ENCODE measurements at places on chromosomes 6 and 20.

DNA sequence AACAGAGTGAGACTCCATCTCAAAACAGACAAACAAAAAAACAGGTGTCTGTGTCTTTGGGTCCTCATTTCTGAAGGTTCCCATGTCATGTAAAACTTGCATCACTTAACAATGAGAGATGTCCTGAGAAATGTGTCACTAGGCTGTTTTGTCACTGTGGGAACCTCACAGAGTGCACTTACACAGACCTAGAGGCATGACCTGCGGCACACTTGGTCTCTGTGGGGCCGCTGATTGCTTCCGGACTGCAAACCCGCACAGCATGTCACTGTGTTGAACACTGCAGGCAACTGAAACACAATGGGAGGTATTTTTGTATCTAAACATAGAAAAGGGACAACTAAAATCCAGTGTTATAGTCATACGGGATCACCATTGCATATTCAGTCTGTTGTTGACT, 42.3 kb upstream of the TMEM181 start:
- H3K27ac ChIP-seq = no peak overlapping the region
- no peaks in the 10 kb centered on the region for H3K36me3 ChIP-seq
- H3K4me3 ChIP-seq = no peak overlapping the region
- DNase-seq = no peak

- no peaks in the 10 kb centered on the region for H3K27me3 ChIP-seq
- H3K4me1 ChIP-seq = peaks cover 27% of the 10 kb centered on the region
- no peak overlapping the region for H3K27ac ChIP-seq
- no peak overlapping the region for H3K4me3 ChIP-seq
These were observed 12.7 kb upstream of the TRAF3IP2 start for GRCh38 chr6:111618407-111618806.

DNA sequence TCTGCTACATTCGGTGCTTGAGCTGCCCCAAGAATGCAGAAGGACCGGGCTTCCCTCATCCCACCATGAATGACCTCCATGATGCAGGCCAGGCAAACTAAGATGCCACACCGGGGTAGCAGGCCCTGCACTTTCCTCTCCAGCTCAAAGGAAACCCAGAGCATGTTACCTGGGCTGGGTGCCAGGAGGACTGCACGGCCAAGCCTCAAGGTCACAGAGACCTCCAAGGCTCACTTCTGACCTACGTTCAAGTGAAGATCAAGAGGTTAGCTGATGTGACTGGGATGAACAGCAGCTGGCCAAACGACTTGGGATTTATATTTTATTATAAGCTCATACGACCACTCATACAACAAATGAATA, 501.8 kb downstream of the CD83 start:
- no peak overlapping the region for H3K27ac ChIP-seq
- no peaks in the 10 kb centered on the region for H3K27me3 ChIP-seq
- no peak for DNase-seq
- peaks cover 33% of the 10 kb centered on the region for H3K4me1 ChIP-seq
- no peaks in the 10 kb centered on the region for H3K36me3 ChIP-seq
- no peak overlapping the region for H3K4me3 ChIP-seq

DNA sequence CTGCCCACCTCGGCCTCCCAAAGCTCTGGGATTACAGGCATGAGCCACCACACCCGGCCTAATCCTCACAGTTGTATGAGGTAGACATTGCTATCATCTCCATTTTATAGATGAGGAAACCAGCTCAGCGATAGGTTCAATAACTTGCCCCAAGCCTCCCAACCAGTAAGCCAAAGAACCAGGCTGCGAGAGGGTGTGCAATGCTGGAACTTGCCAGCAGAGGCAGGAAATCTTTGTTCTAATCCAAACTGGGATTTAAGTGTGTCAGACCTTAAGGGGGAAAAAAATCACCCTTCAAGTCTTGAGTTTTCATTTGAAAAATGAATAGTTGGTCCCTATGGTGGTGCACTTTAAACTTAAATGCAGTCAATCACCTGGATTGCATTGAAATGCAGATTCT, 20.1 kb upstream of the RNGTT start:
- H3K4me3 ChIP-seq = no peak overlapping the region
- no peaks in the 10 kb centered on the region for H3K36me3 ChIP-seq
- peak; percentile 16 for DNase-seq
- no peak overlapping the region for H3K27ac ChIP-seq
- H3K4me1 ChIP-seq = no peaks in the 10 kb centered on the region
- no peaks in the 10 kb centered on the region for H3K27me3 ChIP-seq

DNA sequence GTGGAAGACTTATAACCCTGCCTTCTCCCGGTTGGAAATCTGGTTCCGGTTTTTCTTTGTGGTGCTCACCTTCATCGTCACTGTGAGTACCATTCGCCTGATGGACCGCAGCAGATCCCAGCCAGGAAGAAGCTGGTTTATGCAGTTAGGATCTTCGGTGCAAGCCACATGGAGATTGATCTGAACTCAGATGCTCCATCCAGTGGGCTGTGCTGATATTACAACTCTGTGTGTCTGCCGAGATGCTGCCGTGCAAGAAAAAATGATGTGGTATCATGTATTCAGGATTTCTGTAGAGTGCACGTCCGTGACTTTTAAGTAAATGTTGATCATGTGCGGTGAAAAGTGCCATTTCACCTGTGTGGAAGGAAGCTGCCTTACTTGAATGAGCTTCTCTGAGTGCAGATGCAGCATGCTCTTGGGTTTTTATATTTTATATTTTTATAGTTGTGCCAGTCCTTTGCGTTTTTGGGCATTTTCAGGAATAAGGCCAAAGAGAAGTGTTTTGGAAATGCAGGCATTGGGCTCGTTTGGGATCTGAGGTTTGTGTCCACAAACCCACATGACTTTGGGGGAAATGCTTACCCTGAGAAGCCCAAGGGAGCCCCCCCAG, 39.2 kb downstream of the DYNLT1 start:
- peak; percentile 65 for DNase-seq
- H3K36me3 ChIP-seq = peaks cover 66% of the 10 kb centered on the region

- H3K4me3 ChIP-seq = no peak overlapping the region
- no peak overlapping the region for H3K27ac ChIP-seq
- DNase-seq = no peak
- no peaks in the 10 kb centered on the region for H3K36me3 ChIP-seq
These were observed 3.0 kb downstream of the GLP1R start for GRCh38 chr6:39051399-39052122.

GRCh38 chr6:126919947-126920346, 198.5 kb upstream of the RSPO3 start:
- no peaks in the 10 kb centered on the region for H3K27me3 ChIP-seq
- no peak overlapping the region for H3K27ac ChIP-seq
- H3K4me3 ChIP-seq = no peak overlapping the region
- H3K4me1 ChIP-seq = no peaks in the 10 kb centered on the region

DNA sequence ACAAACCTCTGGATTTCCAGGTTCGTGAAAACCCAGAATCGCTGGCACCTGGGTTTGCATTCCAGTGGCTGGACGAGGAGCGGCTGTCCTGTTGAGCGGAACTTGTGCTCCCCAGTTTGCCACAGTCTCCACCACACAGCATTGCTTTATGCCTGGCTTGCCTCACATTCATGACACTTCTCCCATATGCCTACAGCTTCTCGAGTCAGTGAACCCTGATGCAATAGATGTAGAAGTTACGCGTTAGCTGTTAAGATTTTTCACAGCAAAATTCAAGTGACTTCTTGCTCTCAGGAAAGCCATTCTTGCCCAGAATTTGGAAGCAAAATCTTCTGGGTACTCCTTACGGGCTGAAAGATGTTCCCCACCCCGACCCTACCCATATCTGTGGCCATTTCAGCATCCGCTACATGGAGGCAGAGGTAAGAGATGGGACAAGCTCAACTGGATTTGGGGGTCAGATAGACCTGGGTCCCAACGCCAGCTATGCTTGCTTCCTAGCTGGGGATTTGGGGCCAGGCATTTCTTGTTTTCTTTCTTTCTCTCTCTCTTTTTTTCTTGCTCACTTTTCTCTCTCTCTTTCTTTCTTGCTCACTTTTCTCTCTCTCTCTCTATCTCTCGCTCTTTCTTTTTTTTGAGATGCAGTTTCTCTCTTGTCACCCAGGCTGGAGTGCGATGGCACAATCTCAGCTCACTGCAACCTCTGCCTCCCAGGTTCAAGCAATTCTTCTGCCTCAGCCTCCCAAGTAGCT, 12.4 kb upstream of the GDAP1L1 start:
- no peaks in the 10 kb centered on the region for H3K36me3 ChIP-seq
- H3K27ac ChIP-seq = no peak overlapping the region
- H3K27me3 ChIP-seq = no peaks in the 10 kb centered on the region
- H3K4me1 ChIP-seq = no peaks in the 10 kb centered on the region

- no peak overlapping the region for H3K27ac ChIP-seq
- DNase-seq = no peak
- H3K4me1 ChIP-seq = no peaks in the 10 kb centered on the region
- no peaks in the 10 kb centered on the region for H3K36me3 ChIP-seq
- no peak overlapping the region for H3K4me3 ChIP-seq
These were observed 140.9 kb downstream of the GRIK2 start for GRCh38 chr6:101534386-101534785.

DNA sequence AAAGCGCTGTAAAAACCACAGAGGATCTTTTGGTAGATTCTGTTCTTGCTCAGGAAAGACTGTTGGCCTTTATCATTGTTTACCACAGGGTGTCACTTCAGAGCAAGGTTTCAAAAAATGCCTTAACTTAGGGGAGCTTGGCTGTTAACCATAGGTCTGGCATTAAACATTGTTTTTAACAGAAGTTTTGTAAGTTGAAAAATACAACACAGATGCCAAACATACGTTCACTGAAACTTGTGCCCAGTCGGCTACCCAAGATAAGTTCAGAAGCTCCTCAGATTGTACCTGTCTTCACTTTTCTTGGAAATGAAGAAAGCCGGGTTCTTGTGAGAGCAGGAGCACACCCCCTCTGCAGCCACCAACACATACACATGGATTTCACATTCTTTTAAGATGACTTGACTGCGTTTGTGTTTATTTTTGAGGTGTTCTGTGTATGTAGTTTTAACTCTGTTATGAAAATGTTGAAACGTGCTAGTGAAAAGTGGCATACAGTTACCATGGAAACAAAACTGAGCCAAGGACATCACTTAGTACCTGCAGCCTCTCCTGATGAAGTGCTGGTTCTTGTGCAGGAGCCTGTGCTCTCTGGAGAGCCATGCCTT, 64.9 kb downstream of the SYCP2L start:
- no peak overlapping the region for H3K4me3 ChIP-seq
- no peaks in the 10 kb centered on the region for H3K4me1 ChIP-seq
- DNase-seq = peak; percentile 26
- no peaks in the 10 kb centered on the region for H3K27me3 ChIP-seq
- H3K27ac ChIP-seq = no peak overlapping the region

- no peaks in the 10 kb centered on the region for H3K27me3 ChIP-seq
- H3K27ac ChIP-seq = no peak overlapping the region
- no peak overlapping the region for H3K4me3 ChIP-seq
- no peaks in the 10 kb centered on the region for H3K36me3 ChIP-seq
- no peak for DNase-seq
- H3K4me1 ChIP-seq = no peaks in the 10 kb centered on the region
These were observed 84.4 kb downstream of the MAP7 start for GRCh38 chr6:136465766-136466303.

DNA sequence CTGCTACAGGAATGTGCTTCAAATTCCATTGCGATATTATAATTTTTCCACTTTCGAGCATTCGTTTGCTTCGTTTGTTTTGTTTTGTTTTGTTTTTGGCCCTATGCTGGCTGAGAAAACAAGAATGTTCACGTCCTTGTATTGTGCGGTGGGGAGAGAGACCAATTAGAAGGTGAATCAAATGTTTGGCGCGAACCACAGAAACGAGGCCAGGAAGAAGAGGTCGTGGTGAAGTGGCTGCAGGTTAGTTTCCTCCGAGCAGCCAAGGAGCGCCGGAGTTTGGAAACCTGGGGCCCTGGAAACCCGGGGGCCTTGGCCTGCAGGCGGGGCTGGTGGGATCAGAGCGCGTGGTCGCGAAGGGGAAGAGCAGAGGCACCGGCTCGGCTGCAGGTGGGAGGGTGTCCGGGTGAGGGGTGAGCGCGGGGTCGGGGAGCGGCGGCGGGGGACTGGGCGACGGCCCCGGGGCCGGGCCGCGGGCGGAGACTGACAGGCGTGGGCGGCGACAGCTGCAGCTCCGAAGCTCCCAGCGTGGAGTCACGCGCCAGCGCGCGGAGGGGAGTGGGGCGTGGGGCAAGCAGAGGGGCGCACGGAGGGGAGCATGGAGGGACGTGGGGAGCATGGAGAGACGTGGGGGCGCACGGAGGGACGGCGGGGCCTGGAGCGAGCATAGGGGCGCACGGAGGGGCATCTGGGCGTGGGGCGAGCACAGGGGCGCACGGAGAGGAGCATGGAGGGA, 141.5 kb upstream of the PDE10A start:
- no peak overlapping the region for H3K27ac ChIP-seq
- peaks cover 47% of the 10 kb centered on the region for H3K27me3 ChIP-seq
- no peaks in the 10 kb centered on the region for H3K4me1 ChIP-seq
- peak overlapping the region; percentile 1 for H3K4me3 ChIP-seq

DNA sequence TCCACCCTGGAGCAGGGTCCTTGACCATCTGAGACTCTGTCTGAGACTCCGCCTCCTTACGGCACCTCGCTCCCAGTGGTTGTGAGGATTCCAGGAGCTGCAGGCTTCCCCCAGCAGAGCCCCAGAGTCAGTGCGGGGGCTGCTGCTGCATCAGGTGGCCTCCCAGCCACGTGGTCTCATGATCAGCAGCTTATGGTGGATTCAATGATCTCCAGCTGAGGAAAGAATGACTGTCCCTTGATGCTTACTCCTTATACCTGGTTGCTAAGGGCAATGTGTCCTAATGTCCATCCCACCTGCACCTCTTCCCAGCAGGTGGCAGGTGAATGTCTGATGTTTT, 40.0 kb downstream of the SLC22A1 start:
- no peak for DNase-seq
- H3K27me3 ChIP-seq = no peaks in the 10 kb centered on the region
- H3K4me3 ChIP-seq = no peak overlapping the region
- H3K27ac ChIP-seq = no peak overlapping the region
- no peaks in the 10 kb centered on the region for H3K36me3 ChIP-seq

DNA sequence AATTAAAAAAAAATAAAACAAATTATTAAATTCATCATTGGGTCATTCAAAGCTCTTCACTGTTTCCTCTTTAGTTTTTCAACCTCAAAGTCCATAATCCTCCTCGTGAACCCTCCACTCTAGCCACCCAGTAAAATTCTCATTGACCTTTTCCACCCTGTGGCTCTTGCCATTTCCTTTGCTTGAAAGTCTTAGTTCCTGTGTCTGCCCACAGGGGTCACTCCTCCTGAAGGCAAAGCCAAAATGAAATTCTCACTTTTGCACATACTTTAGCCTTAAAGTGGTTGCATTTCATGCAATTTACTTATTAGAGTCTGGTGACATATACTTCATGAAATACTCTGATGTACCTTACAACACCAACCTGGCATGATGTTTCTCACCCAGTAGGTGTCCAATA, 263.7 kb downstream of the BMP2 start:
- H3K4me1 ChIP-seq = no peaks in the 10 kb centered on the region
- DNase-seq = no peak
- H3K4me3 ChIP-seq = no peak overlapping the region

DNA sequence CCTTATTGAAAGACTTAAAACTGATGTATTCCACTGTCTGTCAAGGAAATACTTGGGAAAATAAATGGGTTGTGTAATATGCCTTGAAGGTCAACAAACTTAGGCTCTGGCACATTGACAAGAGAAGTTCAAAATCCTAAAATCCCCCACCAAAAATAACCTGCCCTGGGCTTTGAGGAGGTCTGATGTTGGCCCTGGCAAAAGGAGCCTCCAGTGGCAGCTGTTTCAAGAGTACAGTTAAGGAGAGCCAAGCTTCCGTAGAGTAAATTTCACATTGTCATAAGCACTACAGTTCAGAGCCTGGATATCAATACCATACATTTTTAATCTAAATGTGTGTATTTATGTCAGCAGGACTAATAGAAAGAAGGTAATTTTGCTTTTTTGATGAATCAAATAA, 282.7 kb downstream of the EYA4 start:
- H3K27ac ChIP-seq = no peak overlapping the region
- no peak overlapping the region for H3K4me3 ChIP-seq
- H3K27me3 ChIP-seq = no peaks in the 10 kb centered on the region
- no peak for DNase-seq

Data from large intestine (tissue), 12 donors.